ENCODE measurements at places on chromosomes 11 and 22.

- no peak for DNase-seq
These were observed 884 bp downstream of the IL10RA start for GRCh38 chr11:117986981-117987574.

- no peak for DNase-seq
These were observed 736.5 kb upstream of the CCDC90B start for GRCh38 chr11:84022695-84023094.

GRCh38 chr11:11416917-11417316 lies 63.9 kb upstream of the CSNK2A3 start:
- no peak for DNase-seq

- no peak for DNase-seq
These were observed 1375.9 kb upstream of the RAG2 start for GRCh38 chr11:37973941-37974340.

GRCh38 chr11:45106440-45106839 lies 40.0 kb upstream of the PRDM11 start:
- no peak for DNase-seq

- DNase-seq = no peak
These were observed 266.0 kb upstream of the ANO3 start for GRCh38 chr11:26065944-26066343.
